ENCODE measurements at places on chromosomes 16 and 17. TPM values are rescaled to one million over a fixed set of nuclear protein-coding genes. Genes with fewer than 3 reads are reported as not detected.
A peak's percentile ranks its signal among the peaks of the same experiment; 100 is the strongest.

DNA sequence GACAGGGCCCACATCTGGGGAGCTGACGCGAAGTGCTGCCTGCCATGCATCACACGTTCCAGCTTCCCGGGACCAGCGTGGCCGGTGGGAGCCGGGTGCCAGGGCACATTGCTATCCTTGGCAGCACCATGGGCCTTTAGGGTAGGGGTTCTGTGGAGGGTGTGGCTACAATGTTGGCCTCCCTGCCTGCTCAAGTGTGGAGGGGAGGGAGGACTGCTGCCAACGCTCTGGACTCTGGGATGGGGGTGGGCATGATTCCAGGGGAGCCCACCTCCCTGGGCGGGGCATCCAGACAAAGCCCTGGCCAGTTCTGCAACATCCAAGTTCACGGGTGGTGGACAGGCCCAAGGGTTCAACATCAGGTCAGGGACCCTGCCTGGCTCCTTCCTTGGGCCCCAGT is 13.9 kb downstream of the GRB7 start:
- no peak for DNase-seq
- peaks cover 3% of the 10 kb centered on the region for H3K27me3 ChIP-seq
- H3K4me3 ChIP-seq = no peak overlapping the region

- peaks cover 2% of the 10 kb centered on the region for H3K36me3 ChIP-seq
- H3K27me3 ChIP-seq = peaks cover 9% of the 10 kb centered on the region
- no peak for DNase-seq
- peaks cover 6% of the 10 kb centered on the region for H3K4me1 ChIP-seq
Measured at GRCh38 chr17:16943032-16943352, 28.9 kb downstream of the TNFRSF13B start.

DNA sequence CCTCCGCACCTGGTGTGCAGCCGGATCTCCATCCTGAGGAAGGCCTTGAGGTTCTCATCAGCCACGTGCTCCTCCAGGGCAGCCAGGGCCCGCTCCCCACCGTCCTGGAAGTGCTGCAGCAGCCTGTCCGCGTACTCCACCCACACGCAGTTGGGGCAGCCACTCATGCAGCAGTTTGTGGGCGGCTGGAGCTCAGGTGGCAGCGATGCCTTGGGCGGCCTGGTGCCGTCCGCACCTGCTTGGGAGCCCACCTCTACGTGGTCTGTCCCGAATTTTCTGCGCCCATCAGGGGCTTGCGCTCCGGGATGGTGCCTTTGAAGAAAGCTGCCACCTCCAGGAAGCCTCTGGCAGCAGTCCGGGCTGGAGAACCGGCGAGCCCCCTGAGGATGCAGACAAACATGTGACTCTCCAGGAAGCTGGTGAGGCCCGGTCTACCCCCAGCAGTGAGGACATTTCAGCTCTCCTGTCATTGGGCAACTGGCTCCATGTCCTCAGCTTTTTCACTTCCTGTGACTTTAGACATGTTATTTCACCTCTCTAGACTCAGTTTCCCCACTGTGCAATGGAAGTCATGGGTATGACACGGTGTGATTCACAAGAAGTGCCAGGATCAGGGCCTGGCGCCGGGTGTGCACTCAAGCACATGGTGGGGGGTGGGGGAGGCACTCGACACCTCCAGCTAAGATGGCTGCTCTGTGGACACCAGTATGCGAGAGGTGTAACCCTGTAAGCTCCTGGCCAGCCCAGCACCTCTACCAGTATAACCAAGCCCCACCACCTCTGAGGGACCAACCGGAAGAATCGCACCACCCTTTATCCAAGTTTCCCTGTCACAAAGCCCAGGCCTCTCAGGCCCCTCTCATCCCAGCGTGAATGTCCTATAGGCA is 957 bp downstream of the OXLD1 start:
- H3K4me3 ChIP-seq = peak overlapping the region; percentile 94
- H3K4me1 ChIP-seq = peaks cover 17% of the 10 kb centered on the region
- peaks cover 10% of the 10 kb centered on the region for H3K27me3 ChIP-seq

- H3K4me1 ChIP-seq = peaks cover 31% of the 10 kb centered on the region
- peaks cover 13% of the 10 kb centered on the region for H3K36me3 ChIP-seq
- H3K27ac ChIP-seq = no peak overlapping the region
- no peak overlapping the region for H3K4me3 ChIP-seq
Measured at GRCh38 chr16:27233731-27234130, 30.4 kb downstream of the KDM8 start.

DNA sequence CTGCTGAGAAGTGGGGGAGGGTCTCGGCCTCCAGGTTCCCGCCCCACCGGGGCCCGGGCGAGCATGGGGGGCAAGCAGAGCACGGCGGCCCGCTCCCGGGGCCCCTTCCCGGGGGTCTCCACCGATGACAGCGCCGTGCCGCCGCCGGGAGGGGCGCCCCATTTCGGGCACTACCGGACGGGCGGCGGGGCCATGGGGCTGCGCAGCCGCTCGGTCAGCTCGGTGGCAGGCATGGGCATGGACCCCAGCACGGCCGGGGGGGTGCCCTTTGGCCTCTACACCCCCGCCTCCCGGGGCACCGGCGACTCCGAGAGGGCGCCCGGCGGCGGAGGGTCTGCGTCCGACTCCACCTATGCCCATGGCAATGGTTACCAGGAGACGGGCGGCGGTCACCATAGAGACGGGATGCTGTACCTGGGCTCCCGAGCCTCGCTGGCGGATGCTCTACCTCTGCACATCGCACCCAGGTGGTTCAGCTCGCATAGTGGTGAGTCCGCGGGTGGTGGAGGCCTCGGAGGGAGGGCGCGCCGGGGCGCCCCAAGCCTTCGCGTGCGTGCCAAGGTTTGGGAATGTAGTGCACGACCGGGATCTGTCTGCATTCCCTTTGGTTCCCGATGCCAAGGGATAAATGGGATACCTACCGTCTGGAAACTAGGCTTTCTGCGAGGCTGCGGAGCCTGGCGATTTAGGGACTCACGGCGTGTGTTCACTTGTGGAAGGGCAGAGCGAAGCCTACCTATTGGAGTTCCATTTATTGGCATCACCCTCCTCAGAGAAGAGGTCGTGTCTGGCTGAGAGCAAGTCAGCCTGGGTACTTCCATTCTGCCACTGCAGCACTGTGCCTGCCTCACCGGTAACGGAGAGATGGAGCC is 1.0 kb downstream of the ZNRF1 start:
- peak overlapping the region; percentile 99 for H3K4me3 ChIP-seq
- H3K4me1 ChIP-seq = peaks cover 47% of the 10 kb centered on the region
- DNase-seq = peak; percentile 31
- H3K36me3 ChIP-seq = peaks cover 19% of the 10 kb centered on the region
- peak overlapping the region; percentile 57 for H3K27ac ChIP-seq

DNA sequence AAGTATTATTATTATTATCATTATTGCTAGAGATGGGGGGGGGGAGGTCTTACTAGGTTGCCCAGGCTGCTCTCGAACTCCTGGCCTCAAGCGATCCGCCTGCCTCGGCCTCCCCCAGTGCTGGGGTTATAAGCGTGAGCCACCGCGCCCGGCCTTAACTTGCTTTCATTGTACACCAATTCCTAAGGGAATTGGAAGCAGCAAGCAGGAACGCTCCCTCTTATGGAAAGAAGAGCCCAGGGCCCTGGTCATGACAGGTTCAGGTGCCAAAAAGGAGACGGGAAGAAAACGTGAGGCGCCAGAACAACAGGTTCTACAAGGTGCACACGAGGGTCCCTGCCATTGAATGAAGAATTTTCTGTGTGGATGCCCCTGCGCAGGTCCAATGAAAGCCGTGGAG is 540 bp upstream of the RPL38 start:
- peak overlapping the region; percentile 99 for H3K4me3 ChIP-seq
- DNase-seq = no peak
- peaks cover 30% of the 10 kb centered on the region for H3K4me1 ChIP-seq
- peak overlapping the region; percentile 75 for H3K27ac ChIP-seq
- peaks cover 21% of the 10 kb centered on the region for H3K27me3 ChIP-seq
- peaks cover 16% of the 10 kb centered on the region for H3K36me3 ChIP-seq

- peaks cover 1% of the 10 kb centered on the region for H3K27me3 ChIP-seq
- no peak for DNase-seq
- H3K4me1 ChIP-seq = peaks cover 3% of the 10 kb centered on the region
- no peaks in the 10 kb centered on the region for H3K36me3 ChIP-seq
Measured at GRCh38 chr16:23917621-23918020, 81.8 kb downstream of the PRKCB start.

- no peak overlapping the region for H3K4me3 ChIP-seq
- DNase-seq = no peak
- H3K27ac ChIP-seq = no peak overlapping the region
- H3K4me1 ChIP-seq = peaks cover 3% of the 10 kb centered on the region
Measured at GRCh38 chr17:83026311-83026811, 53.0 kb upstream of the METRNL start.

GRCh38 chr16:67277999-67278772 is 1.1 kb upstream of the PLEKHG4 start:
- DNase-seq = no peak
- H3K4me3 ChIP-seq = peak overlapping the region; percentile 67
- H3K27me3 ChIP-seq = no peaks in the 10 kb centered on the region

DNA sequence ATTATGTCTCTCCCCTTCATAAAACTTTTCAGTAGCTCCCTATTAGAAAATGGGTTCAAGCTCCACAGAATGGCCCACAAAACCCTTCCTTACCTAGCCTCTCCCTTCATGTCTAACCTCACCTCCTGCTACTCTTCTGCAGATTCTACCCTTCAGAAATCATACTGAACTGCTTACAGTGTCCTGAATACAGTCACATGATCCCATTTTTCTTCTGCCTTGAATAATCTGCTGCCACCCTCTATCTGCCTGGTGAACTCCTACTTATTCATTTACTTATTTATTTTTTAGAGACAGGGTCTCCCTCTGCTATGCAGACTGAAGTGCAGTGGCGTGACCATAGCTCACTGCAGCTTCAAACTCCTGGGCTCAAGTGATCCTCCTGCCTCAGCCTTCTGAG is 15.0 kb downstream of the LASP1NB start:
- no peak overlapping the region for H3K4me3 ChIP-seq
- H3K27ac ChIP-seq = no peak overlapping the region
- DNase-seq = no peak
- H3K36me3 ChIP-seq = no peaks in the 10 kb centered on the region
- no peaks in the 10 kb centered on the region for H3K4me1 ChIP-seq
- peaks cover 1% of the 10 kb centered on the region for H3K27me3 ChIP-seq

GRCh38 chr17:41324180-41325075 is 8.9 kb upstream of the KRTAP17-1 start:
- H3K27me3 ChIP-seq = peaks cover 1% of the 10 kb centered on the region
- no peak overlapping the region for H3K4me3 ChIP-seq
- peaks cover 3% of the 10 kb centered on the region for H3K36me3 ChIP-seq

DNA sequence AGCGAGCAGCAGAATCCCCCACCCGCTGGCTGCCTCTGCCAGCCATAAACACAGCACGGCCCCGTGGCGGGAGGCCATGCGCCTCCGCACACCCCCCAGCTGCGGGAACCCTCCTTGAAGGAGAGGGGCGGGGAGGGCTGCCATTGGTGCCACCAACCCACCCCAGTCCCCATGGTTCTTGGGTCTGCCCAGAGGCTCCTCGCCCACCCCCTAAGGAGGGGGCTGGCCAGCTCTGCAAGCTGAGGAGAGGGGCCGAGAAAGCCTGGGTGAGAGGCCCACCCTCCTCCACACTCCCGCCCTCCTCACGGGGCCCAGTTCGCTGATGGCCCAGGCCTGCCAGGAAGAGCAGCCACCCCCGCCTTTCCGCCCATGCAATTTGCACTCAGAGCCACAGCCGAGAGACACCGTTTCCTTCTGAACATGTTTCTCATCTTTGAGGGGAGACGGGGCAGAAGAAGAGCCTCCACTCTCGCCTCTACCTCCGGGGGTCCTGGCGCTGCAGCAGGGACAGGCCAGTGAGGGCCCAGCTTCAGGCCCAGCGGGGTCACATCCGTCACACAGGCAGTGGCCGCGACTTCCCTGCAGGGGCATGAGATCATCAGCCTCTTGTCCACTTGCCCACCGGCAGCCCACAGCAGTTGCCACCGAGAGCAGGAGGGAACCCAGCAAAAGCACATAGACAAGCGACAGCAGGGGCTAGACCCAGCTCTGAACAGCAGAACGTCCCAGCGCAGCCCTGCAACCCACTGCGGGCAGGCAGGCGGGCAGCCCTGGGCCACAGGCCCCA is 23.0 kb downstream of the KATNB1 start:
- H3K27ac ChIP-seq = no peak overlapping the region
- peaks cover 13% of the 10 kb centered on the region for H3K36me3 ChIP-seq
- no peak for DNase-seq
- no peaks in the 10 kb centered on the region for H3K4me1 ChIP-seq
- H3K27me3 ChIP-seq = peaks cover 14% of the 10 kb centered on the region
- H3K4me3 ChIP-seq = no peak overlapping the region

DNA sequence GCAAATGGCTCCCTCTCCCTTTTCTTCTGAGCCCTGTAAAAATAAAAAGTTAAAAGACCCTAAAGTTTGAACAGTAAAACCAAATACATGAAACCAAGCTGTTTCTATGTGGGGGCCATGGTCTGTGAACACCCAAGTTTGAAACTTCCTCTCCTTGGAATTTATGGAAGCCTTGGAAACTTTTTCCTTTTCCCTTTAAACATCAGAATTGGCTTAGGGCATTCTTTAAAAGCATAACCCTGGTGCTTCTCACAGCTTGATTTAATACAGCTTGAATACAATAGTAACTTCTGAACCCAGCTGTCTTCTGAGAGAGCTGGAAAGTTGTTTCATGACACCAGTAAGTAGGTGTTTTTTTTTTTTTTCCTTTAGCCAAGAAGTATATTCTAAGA is 26.5 kb downstream of the NKD1 start:
- no peak for DNase-seq
- no peaks in the 10 kb centered on the region for H3K4me1 ChIP-seq
- no peak overlapping the region for H3K4me3 ChIP-seq
- peaks cover 6% of the 10 kb centered on the region for H3K27me3 ChIP-seq
- H3K36me3 ChIP-seq = no peaks in the 10 kb centered on the region
- no peak overlapping the region for H3K27ac ChIP-seq

- DNase-seq = no peak
- H3K4me1 ChIP-seq = peaks cover 7% of the 10 kb centered on the region
- no peaks in the 10 kb centered on the region for H3K27me3 ChIP-seq
- H3K36me3 ChIP-seq = no peaks in the 10 kb centered on the region
- H3K27ac ChIP-seq = no peak overlapping the region
Measured at GRCh38 chr16:14148016-14148415, 76.9 kb downstream of the MRTFB start.

SULT1A2 gene
- total RNA-seq = 2.8 TPM

CHST6 gene
- total RNA-seq = 5.3 TPM

RMI2 gene
- total RNA-seq = 10.5 TPM

ZFP3 gene
- total RNA-seq = 0.38 TPM

UNK gene
- 28.8 TPM for total RNA-seq
